SK-N-DZ (cell line): ENCODE measurements at places on chromosomes 6 and 20.

GRCh38 chr20:33803921-33804337 is 7.2 kb upstream of the CHMP4B start:
- no peak for DNase-seq

GRCh38 chr6:131729550-131729949 is 18.7 kb upstream of the CTAGE9 start:
- no peak for DNase-seq

DNA sequence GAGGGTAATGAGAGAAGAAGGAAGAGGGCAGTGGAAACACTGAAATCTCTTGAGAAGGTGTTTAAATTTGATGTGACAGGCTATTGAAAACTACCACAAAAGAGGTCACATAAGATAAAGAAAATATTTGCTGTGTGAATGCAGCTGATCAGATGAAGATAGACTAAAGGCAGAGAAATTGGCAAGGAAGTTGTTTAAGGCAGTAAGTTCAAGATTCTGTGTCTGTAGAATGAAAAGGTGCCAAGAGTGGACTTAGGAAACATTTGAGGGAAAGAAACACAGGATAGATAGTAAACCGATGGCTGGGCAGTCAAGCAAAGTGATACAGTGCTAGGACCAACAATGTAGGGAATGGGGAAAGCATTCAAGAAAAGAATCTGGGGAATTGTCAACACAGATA is 332.3 kb upstream of the MARCKS start:
- DNase-seq = no peak

GRCh38 chr20:63442100-63442493 is 30.4 kb downstream of the KCNQ2 start:
- DNase-seq = peak; percentile 81

GRCh38 chr6:90484903-90485302 is 102.0 kb downstream of the MAP3K7 start:
- no peak for DNase-seq

DNA sequence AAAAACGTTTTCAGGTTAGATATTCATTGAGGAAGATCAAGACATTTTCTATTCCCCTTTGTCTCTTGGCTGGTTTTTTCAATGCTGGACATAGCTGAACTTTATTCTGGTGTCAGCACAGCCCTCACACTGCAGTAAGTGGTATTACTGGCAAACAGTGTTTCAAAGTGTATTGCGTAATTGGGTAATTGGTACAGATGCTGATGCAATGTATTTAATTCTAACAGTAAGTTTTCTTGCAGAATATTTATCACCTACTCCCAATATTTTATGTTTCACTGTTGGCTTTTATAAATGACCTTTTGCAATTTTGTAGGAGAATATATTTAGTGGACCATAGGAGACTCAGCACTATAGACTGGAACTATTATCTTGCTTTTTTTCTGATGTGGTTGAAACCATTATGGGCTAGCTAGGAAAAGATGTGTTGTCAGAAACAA is 287.6 kb upstream of the SOX4 start:
- no peak for DNase-seq

DNA sequence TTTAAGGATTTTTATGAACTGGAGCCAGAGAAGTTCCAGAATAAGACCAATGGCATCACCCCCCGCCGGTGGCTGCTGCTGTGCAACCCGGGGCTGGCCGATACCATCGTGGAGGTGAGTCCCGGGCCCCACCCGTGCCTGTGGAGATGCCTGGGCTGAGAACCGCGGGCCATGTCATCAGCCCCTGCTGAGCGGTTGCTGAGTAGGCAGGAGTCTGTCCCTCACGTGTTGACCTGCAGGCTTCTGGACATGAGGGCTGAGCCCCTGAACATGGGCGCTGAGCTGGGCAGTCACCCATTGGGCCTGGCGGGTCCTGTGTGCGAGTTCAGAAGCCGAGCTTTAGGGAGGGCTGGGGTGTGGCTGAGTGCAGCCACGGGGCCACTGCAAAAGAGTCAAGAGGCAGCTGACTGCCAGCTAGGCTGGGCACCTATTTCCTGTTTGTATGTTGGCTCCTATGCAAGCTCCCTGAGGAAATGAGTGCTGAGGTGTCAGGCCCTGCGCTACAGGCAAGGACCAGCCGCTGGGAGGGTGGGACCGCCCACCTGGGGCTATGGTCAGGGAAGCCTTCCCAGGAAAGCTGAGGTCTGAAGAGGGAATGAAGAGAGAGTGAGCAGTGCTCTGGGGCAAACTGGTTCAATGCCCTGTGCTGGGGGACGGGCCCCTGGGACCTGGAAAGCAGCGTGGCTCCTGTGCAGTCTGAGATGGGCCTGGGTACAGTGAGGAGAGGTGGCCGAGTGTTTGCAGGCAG is 34.3 kb downstream of the PYGB start:
- DNase-seq = no peak

DNA sequence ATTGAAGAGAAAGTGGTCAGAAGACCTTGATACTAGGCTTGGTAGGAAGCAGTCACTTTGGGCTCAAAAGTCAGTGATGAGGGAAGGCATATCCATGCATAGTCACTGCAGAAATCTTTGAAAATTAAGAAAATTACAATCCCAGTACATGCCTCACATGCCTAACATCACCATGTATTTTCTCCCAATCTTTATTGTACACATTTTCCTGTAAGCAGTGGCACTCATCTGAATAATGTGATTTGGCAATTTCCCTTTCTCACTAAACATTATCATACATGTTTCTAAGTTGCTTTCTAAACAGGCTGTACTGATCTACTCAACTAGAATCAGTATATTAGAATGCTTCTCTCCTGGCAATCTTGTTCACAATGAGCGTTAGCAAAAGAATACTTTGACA is 280.7 kb upstream of the SUPT3H start:
- no peak for DNase-seq
